Brain microvascular endothelial cell (primary cell): ENCODE measurements at places on chromosomes 11 and 22.
A peak's percentile ranks its signal among the peaks of the same experiment; 100 is the strongest.

GRCh38 chr11:42175203-42175602 is 715.8 kb upstream of the LRRC4C start:
- peak; percentile 90 for DNase-seq

DNA sequence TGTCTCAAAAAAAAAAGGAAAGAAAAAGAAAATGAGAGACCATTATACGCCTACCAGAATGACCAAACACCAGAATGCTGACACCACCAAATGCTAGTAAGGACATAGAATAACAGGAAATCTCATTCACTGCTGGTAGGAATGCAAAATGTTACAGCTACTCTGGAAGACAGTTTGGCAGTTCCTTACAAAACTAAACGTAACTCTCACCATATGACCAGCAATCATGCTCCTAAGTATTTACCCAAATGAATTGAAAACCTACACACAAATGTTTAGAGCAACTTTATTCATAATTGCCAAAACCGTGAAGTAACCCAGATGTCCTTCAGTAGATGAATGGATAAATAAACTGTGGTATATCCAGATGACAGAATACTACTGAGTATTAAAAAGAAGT is 7.2 kb downstream of the CHKA start:
- DNase-seq: no peak

GRCh38 chr22:50167689-50168489 is 2.6 kb upstream of the PANX2 start:
- DNase-seq: no peak

- peak; percentile 79 for DNase-seq
These were observed 44.5 kb upstream of the TEAD1 start for GRCh38 chr11:12629601-12630313.

DNA sequence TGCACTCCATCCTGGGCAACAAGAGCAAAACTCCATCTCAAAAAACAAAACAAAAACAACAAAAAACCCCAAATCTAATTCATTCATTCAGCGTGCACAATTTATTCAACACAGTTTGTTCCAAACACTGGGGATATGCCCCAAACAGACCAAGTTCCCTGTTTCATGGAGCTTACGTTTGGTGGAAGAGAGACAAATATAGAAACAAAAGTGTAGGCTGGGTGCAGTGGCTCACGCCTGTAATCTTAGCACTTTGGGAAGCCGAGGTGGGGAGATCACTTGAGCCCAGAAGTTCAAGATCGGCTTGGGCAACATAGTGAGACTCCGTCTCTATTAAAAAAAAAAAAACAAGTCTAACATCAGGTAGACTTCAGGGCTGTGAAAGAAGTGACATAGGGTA is 52.4 kb downstream of the PTPRJ start:
- no peak for DNase-seq

DNA sequence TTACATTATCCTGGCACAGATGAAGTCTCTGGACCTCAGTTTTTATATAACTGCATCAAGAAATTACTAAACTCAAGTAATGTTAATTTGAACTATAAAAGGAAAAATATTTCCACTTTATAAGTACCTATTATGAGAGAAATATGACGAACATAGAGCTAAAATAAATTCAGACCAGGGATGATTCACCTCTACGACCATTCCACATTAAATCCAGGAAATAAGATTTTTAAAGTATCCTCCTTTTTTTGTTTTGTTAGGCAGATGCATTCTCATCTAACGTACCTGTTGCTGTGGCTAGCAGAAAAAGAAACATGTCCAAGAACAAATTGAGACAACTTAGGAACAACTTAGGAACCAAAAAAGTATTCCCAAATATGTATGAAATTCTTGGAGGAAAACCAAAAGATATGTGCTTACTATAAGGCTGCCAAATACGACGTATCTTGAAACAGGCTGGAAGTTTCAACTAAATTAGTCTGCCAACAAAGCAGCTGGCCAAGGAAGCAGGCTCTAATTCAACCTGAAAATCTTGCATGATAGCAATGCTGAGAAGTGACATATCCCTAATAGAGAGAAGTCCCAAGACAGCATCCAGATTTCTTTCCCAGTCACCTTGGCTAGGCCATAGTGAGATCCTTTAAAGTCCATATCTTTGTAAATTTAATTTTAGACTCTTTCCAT is 15.7 kb downstream of the SPTY2D1 start:
- DNase-seq: peak; percentile 16

- peak; percentile 89 for DNase-seq
These were observed 566.2 kb downstream of the TBC1D22A start for GRCh38 chr22:47328550-47329243.

- DNase-seq: no peak
These were observed 2.0 kb downstream of the DCHS1 start for GRCh38 chr11:6653656-6654055.

GRCh38 chr11:93817426-93818348 is 32.7 kb downstream of the VSTM5 start:
- no peak for DNase-seq

DNA sequence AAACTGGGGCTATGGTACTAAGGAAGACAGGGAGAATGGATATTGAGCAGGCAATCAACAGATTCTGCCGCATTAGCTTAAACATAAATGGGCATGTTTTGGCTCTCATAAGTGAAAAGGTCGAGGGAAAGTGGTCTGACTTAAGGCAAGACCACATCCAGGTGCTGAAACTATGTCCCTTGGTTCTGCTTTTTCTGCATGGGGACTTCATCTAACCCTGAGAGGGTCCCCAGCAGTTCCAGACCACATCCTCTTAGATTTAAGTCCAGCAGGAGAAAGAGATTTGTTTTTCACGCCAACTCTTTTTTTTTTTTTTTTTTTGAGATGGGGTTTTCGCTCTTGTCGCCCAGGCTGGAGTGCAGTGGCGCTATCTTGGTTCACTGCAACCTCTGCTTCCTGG is 5.5 kb downstream of the RPS6KA4 start:
- DNase-seq: no peak

DNA sequence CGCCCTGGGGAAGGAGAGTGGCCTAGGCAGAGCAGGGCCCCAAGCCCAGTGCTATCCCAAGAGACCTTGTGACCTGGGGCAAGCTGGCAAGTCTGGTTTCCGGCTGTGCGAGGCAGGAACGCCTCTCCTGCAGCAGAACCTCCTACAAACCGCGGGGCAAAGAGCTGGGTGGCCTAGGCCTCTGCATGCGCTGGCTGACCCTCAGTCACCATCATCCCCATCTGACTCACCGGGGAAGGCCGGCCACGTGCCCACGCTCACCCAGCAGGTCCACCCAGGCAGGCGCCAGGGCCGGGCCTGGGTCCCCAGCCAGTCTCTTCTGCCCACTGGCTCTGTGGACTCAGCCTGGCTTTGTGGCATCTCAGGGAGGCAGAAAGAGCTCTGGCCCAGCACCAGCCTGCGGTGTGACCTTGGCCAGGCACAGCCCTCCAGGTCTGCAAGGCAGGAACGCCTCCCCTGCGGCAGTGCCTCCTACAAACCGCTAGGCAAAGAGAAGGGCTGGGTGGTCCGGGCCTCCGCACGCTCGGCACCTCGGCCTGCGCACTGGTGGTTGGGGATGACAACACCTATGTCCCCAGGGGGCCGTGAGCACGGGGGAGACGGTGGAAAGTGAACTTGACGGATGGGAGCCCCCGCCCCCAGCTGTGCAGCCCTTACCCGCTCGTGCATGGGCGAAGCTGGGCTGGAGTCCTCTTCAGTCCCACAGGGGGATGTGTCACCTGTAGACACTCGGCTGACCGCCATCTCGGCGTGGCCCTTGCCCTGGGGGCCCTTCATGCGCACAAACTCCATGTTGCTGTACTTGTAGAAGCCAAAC is 38.2 kb downstream of the KIAA0930 start:
- peak; percentile 16 for DNase-seq

DNA sequence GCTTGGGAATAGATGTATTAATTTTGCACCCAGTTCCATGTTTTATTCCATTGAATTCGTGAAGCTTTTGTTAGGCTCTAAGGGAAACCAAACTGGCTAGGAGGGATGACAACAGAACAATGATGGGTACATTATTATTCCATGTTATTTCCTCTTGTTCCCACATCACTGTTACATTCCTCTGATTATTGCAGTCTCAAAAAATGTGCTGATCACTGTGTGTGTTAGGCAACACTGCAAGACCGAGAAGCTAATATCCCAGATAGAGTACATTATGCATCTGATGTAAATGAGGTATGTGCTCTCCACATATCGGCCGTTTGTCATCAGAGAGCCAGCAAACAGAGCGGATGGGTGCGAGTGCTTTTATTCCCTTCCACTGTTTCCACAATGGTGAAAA is 327.9 kb downstream of the SOX6 start:
- peak; percentile 28 for DNase-seq
